ENCODE measurements at places on chromosomes 1 and 21. TPM values are rescaled to one million over a fixed set of nuclear protein-coding genes. Genes with fewer than 3 reads are reported as not detected.

The CCDC24 gene
- total RNA-seq: 2.0 TPM

The TSSK3 gene
- total RNA-seq: 0.70 TPM

The NDUFS2 gene
- total RNA-seq: 311 TPM

The DNASE2B gene
- total RNA-seq: not detected

The SH2D1B gene
- total RNA-seq: not detected

The S100A7A gene
- total RNA-seq: not detected

The CIART gene
- 4.2 TPM for total RNA-seq

The C1QB gene
- total RNA-seq: 82.5 TPM

GRCh38 chr1:211632808-211633523 is 42.5 kb downstream of the NEK2 start:
- DNase-seq: no peak

- DNase-seq: peak; percentile 84
Measured at GRCh38 chr1:29124366-29125236, 898 bp upstream of the TMEM200B start.

GRCh38 chr1:107662971-107663370 is 302.0 kb downstream of the VAV3 start:
- DNase-seq: no peak

DNA sequence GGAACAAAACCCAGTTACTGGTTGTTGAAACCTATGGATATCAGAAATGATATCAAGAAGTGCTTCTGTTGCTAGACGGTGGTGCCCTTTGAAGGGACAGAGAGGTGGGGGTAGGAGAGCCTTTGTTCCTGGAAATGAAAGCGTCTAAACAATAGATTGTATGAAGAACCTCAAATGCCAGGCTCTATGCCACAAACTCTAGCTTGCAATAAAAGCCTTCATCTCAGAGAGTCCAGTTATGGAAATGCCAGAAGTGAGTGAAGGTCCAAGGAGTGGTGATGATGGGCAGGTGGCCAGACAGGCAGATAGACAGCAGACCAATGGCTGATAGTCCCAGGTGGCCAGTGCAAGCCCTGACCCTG is 414.1 kb upstream of the PROX1 start:
- DNase-seq: no peak

- DNase-seq: no peak
Measured at GRCh38 chr1:178060789-178061556, 32.9 kb upstream of the RASAL2 start.

- no peak for DNase-seq
Measured at GRCh38 chr21:41861987-41862386, 17.2 kb downstream of the PRDM15 start.

- DNase-seq: no peak
Measured at GRCh38 chr1:185367218-185367617, 50.2 kb upstream of the IVNS1ABP start.

- DNase-seq: peak; percentile 91
Measured at GRCh38 chr1:6259491-6260362, 1.2 kb downstream of the GPR153 start.

GRCh38 chr1:85042413-85042812 is 5.9 kb downstream of the MCOLN3 start:
- DNase-seq: no peak

GRCh38 chr1:14108356-14109275 is 408.6 kb downstream of the PRDM2 start:
- DNase-seq: no peak

DNA sequence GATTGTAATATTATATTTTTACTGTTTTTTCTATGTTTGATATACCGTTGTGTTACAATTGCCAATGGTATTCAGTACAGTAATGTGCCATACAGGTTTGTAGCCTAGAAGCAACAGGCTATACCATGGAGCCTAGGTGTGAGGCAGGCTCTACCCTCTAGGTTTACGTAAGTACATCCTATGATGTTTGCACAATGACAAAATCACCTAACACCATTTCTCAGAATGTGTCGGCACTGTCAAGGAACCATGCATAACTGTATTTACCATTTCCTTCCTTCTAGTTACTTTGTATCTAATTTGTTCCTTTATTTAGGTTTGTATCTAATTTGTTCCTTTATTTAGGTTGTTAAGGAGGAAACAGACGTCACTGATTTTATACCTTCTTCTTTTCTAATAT is 9.9 kb downstream of the NPHP4 start:
- no peak for DNase-seq

DNA sequence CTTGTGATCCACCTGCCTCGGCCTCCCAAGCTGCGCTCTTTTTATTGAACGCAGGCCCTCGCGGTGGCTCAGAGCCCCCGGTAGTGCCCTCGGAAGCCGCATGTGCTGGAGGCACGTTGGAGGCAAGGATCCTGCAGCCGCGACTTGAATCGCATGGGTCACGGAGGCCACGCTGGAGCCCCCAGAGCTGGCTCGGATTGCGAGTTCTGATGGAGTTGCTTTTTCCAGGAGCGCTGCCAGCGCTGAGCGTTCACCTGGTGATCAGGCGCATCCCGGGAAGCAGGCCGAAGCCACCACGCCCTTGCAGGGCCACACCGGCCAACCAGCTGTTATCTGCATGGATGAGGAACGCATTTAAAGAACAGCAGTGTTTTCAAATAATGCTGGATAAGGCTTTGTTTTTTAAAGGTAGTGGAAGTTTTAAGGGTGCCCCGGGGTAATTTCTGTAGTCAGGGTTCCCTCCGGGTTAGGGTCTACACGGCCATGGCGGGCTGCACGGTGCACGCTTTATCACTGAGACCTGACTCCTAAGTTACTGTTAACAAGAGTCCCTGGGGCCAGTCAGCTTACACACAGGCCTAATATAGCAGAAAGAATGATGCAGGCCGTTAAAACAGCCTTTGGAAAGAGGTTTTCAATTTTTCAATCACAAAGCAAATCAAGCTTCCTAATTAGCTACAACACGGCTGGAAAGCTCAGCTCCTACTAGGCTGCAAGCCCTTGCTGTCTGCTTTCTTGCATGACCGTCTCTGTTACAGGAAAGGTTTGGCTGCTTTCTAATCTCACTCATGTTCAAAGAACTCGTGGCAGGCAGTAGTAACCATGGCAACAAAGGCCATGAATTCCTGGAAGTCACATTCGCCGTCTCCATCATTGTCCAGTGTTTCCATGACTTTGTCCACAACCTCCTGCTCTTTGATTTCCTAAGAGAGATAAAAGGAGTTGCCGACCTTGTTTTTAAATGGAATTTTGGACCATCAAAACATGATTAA is 6.0 kb downstream of the S100B start:
- DNase-seq: peak; percentile 78

DNA sequence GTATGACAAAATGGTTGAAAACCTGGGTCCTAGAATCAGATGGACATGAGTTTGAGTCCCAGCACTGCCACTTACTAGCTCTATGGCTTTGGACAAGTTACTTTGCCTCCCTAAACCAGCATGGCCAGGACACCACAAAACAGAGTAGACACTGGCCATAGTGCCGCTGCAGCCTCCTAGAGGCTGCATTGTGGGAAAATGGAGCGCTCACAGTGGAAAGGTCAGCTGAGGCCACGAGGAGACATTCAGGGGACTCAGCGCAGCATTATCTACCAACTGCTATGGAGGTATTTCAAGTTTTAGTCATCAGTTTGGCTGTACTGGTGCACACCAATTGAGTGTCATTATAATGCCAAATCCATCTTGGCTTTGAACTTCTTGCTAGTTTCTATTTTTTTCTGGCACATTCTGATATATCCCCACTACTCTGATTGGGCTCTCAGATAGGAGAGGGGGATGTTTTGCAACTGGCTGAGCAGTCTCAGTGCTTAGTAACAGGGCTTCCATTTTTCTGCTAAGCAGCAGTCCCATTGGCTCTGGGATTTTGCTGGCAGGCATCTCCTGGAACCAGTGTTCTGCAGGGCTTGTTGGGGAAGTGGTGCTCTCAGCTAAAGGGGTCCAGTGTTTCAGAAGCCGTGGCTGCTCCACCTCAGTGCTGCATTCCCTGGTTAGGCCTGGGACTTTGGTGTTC is 16.2 kb downstream of the NT5C1A start:
- no peak for DNase-seq

- DNase-seq: no peak
Measured at GRCh38 chr1:98130408-98130807, 209.6 kb upstream of the DPYD start.

GRCh38 chr1:11151826-11152612 is 37.1 kb upstream of the ANGPTL7 start:
- DNase-seq: no peak

DNA sequence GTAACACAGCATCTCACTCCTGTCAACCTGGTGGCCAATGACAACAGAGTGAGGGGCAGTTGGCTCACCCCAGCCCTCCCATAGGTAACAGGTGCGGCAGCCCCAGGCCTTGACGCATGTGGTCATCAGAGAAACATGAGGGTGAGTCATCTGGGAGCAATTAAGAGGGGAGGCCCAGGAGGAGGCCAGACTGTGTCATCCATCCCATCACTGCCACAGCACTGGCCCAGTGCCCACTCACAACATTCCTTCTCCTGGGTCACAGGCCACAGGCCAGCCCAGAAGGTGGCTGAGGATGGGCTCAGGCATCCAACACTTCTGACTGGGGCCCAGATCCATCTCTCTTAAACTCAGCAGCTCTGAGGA is 17.1 kb downstream of the TEX35 start:
- DNase-seq: no peak

- no peak for DNase-seq
Measured at GRCh38 chr1:21652101-21652936, 16.8 kb downstream of the RAP1GAP start.

GRCh38 chr1:164466429-164466828 is 92.6 kb upstream of the PBX1 start:
- no peak for DNase-seq

All from right atrium auricular region (tissue), 2 donors.